ENCODE measurements at places on chromosomes 16 and 17.

- peak; percentile 70 for DNase-seq
Observed at GRCh38 chr16:48014349-48015135, 141.3 kb downstream of the ABCC12 start.

DNA sequence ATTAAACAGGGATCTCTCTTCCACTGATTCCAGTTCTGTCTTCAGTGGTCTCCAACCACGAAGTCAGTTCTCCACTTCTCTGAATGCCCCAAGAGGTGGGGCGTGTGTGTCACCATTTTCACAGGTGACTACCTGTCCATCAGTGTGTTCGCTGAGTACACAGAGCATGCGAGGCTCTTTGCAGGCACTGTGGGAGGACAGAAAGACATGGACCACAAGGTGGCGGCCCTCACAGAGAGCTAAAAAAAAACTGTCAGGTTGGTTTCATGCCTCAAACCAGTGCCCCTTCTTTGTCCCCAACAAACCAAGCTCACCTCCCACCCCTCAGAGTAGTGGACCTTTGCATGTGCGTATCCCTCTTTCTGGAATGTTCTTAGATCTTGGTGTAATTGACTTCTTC, 13.8 kb downstream of the EMP2 start:
- DNase-seq: no peak

DNA sequence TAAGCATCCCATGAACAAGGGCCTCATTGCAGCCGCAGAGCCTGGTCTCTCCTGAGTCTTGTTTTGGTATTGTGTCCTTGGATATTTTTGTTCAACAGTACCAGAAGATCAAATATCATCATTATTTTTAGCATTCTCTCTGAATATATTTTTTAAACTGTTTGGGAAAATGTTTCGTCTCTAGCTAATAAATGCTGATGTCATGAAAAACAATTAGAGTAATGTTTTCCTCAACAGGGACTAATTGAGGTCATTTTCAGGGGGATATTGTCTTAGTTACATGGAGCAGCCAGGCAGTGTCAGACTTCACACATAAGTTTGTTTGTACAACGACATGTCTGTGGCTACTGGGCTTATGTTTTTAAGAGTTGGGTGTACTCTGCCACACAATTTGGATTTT, 805.3 kb upstream of the SOX9 start:
- no peak for DNase-seq

DNA sequence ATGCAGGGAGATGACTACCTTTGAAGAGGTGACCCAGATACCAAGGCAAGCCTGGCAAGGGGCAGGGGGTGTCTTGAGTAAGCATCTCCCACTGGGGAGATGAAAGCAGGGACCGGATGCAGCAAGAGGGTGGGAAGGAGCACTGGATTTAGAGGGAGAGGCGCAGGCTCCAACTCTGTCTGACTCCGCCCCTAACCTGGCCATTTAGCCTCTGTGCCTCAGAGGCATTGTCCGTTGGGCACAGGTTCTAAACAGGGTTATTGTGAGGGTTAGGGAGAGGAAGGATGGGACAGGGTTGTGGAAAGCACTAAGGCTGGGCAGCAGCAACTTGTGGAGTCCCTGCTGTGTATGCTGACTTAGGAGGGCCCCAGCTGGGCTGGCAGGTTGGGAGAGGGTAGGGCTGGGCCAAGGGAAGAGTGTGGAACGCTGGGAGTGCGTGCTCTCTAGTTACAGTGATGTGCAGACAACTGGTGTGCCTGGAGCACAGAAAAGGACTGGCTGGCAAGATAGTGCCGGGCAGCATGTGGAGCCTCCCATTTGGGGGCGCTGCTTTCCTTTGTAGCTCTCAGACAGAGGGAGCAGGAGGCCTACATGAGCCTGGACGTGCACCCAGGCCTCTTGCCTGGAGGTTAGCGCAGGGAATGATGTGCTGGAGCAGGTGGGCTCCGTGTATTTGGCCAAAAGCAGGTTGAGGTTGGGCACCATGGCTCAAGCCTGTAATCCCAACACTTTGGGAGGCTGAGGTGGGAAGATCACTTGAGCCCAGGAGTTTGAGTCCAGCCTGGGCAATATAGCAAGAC, 26.2 kb downstream of the TBX2 start:
- DNase-seq: no peak

- DNase-seq: no peak
Observed at GRCh38 chr17:32553168-32553567, 66.4 kb downstream of the CDK5R1 start.

- DNase-seq: no peak
Observed at GRCh38 chr17:64051153-64051552, 30.7 kb upstream of the ICAM2 start.

- DNase-seq: no peak
Observed at GRCh38 chr16:7805686-7806396, 473.2 kb downstream of the RBFOX1 start.

DNA sequence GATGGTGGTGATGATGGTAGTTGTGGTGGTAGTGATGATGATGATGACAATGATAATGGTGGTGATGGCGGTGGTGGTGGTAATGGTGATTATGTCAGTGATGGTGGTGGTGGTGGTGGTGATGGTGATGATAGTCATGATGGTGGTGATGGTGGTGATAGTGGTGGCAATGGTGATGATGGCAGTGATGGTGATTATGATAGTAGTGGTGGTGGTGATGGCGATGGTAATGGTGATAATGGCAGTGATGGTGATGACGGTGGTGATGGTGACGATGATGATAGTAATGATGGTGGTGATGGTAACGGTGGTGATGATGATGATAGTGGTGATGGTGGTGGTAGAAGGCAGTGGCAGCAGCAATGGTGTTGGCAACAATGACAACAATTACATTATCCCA, 55.3 kb downstream of the RBFOX3 start:
- no peak for DNase-seq

- DNase-seq: no peak
Observed at GRCh38 chr16:67250045-67250327, 1.2 kb downstream of the SLC9A5 start.

DNA sequence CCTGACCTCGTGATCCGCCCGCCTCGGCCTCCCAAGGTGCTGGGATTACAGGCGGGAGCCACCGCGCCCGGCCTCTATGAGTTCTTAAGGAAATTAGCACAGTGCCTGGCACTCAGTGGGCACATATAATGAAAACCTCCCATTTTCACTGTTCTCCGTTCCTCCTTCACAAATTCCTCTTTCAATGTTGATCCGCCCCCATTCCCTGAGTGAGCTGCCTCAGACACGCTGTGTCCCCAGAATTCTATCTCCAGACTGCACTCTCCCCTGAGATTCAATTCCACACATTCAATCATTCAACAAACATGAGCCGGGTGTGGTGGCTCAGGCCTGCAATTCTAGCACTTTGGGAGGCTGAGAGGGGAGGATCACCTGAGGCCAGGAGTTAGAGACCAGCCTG, 7.0 kb downstream of the P2RX1 start:
- no peak for DNase-seq

GRCh38 chr17:4375039-4375748, 8.7 kb upstream of the UBE2G1 start:
- no peak for DNase-seq

DNA sequence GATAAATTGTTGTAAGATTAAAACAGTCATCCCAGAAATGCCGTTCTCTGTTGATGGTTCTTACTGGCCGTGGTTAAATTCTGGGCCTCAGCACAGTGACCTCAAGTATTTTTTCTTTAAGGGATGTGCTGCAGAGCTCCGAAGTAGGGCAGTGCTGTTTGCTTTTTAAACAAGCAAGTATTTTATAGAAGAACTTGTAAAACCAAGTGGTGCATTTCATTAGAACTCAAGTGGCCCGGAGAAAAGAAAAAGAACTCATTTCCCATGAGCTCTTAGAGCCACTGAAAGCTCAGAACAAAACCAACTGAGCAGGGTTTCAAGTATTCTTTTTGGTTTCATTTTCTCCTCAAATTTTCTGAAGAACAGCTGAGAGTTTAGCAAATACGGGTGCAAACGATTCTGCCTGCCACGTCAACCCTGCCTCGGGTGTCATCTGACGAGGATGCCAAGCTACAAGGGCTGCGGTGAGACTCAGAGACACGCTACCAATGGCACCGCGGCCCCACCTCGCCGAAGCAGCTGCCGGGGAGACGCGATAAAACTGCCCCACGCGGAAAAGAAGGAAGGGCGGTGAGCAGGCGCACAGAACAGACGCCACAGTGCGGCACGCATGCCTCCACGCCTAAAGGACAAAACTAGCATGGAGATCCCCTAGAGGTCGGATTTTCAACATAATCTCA, 6.3 kb downstream of the LMF1 start:
- DNase-seq: no peak

DNA sequence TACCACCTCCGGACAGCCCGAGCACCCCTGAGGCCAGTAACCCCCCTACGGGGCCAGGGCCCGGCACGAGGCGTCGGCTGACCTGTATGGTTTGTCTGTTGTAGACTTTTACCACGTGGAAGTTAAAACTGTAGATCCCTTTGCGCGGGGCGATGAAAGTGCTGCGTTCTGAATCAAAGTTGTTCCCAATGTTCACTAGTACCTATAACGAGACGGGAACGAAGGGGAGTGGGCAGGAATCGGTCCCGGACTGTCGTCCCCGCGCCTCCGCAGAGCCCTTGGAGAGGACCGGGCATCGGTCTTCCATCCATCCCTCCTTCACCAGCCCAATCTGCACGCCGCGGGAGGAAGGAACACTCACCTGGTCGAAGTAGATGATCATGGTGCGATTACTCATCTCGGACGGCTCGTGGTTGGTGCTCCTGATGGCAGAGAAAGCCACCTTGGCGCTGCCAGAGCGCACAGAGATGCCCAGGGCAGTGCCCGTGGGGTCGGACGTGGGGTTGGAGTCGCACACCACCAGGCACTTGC, 732 bp downstream of the CBLN1 start:
- no peak for DNase-seq

DNA sequence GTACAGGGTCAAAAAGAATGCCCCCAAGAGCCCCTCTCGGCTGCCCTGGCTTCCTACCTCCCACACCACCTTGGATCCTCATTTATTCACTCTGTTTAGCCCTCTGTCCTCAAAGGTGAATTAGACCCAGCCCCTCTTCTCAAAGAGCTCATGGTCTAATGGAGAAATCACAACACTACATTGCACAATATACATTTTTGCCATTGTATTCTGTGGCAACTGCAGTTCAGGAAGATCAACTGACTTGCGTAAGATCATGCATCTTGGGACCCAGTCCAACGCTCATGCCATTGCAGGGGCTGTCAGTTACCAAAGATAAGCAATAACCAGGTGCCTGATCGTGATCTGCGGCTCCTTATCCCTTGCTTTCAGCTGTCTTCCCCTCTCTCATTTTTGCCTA, 1.4 kb downstream of the KRT38 start:
- peak; percentile 12 for DNase-seq

- DNase-seq: peak; percentile 36
Observed at GRCh38 chr16:3431779-3432219, 11.5 kb downstream of the ZNF597 start.

DNA sequence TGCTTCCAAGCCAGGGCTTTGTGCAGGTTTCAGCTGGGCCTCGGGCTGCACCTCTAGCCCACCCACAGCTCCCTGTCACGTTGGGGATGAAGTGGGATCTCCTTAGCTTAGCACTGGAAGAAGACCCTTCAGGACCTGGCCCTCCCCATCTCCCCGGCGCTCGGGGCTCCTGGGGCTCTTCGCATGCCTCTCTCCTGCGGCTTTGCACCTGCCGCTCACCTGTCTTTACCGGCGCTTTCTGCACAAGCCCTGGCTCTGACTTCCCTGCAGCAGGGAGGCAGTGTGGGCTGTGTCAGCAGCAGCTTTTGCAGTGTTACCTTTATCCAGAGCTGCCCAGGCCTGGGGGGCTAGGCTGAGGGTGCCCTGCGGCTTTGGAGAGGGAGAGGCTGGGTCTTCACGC, 52.3 kb downstream of the NT5M start:
- DNase-seq: no peak

DNA sequence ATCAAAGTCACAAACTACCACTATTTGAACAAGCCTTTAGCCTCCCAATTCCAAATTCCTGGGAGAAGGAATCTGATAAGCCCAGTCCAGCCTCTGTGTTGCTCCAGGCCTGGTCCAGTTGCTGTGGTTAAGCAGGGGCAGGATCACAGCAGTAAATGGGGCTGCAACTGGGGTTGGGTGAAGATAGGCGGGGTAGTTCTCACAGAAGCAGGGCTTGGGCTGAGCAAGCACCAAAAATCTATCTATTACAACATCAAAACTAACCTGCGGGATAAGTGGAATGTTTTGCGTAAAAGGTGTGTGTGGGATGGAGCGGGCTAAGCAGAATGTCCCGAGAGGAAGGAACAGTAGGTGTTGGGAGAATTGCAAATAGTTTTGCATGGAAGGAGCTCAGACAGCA, 23.0 kb upstream of the RNF135 start:
- DNase-seq: no peak

DNA sequence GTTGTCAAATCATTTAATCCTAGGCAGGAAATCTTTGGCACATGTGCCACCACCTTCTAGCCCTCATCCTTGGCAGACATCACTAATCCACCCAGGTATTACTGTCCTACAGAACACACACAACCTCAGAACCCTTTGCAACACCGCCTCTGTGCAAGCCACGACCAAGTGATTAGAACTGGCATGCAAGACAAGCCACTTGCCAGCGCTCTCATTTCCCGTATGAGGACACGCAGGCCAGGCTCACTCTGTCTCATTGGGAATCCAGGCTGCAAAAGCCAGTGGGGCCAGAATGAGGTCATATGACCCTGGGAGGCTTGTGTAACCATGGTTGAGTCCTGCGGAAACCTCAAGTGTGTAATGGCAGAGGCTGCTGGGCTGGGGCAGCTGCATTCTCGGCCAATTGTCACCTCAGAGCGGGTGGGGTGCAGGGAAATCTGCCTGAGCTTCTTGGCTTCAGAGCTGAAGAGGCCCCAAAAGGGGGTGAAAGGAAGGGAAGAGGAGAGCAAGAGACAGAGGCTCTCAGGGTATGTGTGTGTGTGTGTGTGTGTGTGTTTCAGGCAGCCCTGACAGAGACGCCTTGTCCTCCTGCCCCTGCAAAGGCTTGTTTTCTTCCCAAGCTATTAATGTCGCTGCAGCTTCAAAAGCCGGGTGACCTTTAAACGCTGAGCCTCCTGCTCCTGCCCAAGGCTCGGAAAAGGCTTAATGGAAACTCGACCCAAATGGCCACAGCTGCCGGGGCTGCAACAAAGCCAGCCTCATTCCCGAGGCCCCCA, 43.2 kb upstream of the MRPS23 start:
- DNase-seq: peak; percentile 99

DNA sequence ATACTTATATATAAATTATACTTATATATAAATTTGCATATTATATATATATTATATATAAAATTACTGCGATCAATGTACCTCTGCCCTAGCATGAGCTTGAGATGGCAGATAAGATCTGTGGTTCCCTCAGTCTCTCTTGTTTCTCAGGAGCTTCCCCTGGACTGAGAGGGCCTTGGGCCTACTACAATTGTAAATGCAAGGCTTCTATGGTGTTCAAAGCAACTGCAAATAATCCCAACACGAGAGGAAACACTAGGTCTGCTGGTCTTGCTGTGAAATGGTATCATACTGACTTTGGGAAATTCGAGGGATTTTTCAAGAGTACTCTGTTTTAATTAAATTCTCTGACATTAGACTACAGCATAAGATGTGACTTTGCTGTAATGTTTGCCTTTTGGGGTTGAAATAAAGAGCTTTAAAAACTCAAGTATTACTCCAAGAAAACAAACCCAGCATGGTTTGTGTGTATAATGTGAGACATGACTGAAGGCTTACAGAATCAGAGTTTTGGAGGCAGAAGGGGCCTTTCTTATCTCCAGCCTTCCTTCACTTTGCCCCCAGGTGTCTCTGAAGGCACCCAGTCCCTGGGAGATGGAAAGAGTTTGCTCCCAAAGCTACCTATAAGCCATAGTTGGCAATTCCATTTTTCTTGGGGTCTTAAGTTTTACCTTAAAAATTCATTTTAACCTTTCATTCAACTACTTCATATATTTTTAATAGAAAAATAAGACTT, 24.2 kb downstream of the ACSM1 start:
- DNase-seq: no peak

GRCh38 chr17:56358651-56359050, 205.4 kb downstream of the ANKFN1 start:
- DNase-seq: no peak
